ENCODE measurements at places on chromosomes 13 and 19.

DNA sequence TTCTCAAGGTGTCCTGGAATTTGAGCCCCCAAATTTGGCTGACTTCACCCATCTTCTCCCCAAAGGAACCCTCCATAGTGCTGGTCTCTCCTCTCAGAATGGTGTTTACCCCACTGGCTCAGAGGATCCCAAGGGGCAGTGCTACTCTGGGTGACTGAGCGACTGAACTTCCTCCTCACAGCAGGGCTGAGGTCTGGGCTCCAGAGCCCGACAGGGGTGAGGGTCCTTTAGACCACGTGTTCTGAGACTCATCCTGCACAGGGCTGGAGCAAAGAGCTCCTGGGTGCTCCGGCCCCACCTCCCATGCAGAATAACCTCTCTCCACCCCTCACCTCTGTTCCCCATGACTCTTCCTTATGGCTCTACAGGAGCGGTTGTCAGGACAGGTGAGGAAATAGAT, 23.2 kb upstream of the CD33 start:
- DNase-seq: no peak

- no peak for DNase-seq
Observed at GRCh38 chr19:1384085-1384462, 367 bp downstream of the NDUFS7 start.

GRCh38 chr13:106213028-106213757, 322.3 kb downstream of the EFNB2 start:
- DNase-seq: no peak

GRCh38 chr19:36488118-36488845, 1.1 kb downstream of the ZNF566 start:
- no peak for DNase-seq

DNA sequence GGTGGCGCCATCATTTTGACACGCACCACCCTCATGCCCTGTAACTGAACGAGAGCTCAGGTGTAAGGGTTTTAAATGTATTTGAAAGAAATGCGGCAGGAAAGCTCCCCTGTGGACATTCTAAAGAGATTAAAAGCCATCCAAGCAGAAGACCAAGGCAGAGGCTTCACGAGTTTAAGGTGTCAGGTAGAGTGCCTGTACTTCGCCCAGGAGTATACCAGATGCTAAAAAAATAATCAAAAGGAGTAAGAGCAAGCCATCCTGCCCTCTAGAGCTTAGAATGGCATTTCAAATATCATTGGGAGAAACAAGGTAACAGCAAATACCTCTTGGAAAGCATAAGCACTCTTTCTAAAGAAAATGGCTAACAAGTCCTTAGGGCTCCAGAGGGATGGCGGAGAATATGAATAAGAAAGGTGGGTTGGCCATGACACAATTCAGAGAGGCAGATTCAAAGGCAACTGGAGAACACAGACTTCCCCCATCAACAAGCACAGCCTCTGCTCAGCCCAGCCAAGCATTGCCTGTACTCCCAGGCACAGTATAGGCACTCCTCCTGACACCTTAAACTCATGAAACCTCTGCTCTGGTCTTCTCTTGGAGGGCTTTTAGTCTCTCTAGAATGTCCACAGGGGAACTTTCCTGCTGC, 447.6 kb downstream of the SUCLA2 start:
- no peak for DNase-seq

DNA sequence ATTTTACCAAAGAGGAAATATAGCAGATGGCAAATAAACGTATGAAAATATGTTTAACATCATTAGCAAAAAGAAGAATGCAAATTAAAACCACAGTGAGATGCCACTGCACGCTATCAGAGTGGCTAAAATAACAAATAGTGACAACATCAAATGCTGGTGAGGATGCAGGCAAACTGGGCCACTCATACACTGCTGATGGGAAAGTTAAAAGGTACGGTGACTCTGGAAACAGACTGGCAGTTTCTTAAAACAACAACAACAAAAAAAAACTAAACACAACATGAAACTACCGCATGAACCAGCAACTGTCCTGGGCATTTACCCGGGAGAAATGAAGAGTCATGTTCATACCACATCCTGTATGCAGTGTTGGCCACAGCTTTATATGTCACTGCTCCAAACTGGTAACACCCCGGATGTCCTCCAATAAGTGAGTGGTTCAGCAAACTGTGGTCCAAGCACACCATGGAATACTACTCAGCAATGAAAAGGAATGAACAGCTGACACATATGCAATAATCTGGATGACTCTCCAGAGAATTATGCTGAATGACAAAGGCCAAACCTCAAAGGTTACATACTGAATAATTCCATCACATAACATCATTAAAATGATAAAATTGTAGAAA, 22.3 kb downstream of the EPS15L1 start:
- peak; percentile 37 for DNase-seq

GRCh38 chr13:33711436-33711835, 106.5 kb upstream of the RFC3 start:
- no peak for DNase-seq

GRCh38 chr19:29690842-29691241, 24.2 kb downstream of the C19orf12 start:
- DNase-seq: peak; percentile 55

GRCh38 chr19:33267706-33268105, 34.6 kb downstream of the CEBPA start:
- no peak for DNase-seq

GRCh38 chr19:29714371-29714952, 599 bp downstream of the C19orf12 start:
- peak; percentile 50 for DNase-seq

- DNase-seq: no peak
Observed at GRCh38 chr13:70874636-70875035, 766.4 kb upstream of the KLHL1 start.

DNA sequence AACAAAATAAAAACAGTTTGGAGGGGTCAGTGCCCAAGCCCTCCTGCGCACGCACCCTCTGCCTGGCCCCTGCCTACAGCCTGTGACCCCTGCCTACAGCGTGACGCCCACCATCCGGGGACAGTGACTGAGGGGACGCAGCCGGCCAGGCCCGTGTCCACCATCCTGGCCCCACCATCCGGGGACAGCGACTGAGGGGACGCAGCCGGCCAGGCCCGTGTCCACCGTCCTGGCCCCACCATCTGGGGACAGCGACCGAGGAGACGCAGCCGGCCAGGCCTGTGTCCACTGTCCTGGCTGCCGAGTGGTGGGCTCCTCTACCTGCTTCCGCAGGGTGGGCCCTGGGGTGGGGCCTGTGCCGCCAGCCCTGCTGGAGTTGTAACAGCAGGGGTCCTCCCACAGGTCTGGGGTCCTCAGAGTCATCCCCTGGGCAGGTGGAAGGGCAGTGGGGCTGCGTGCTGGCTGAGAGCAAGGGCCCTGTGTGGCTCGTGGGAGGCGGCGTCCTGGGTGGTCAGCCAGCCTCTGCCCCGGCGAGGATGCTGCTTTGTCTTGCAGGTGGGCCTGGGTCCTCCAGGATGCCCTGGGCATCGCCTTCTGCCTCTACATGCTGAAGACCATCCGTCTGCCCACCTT, 14.3 kb downstream of the SPPL2B start:
- DNase-seq: no peak

GRCh38 chr13:51761643-51762350, 42.2 kb downstream of the DHRS12 start:
- DNase-seq: no peak

GRCh38 chr19:30085394-30085793, 143.4 kb downstream of the URI1 start:
- DNase-seq: no peak

DNA sequence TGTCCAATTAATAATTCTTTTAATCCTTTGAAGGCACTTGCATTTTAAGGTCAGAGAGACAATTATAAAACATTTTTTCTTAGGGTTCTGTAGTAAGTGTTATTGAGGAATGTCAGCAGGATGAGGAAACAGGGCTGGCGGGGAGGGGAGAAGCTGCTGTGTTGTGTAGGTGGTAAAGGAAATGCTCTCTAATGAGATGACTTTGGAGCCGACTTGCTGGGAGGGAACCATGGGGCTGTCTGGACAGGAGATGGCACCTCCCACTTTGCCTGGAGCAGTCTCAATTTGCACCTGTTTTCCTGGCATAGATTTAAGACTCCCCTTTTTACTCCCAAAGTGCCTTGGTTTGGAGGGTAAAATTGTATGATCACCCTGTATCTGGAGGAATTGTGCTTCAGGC, 230.4 kb downstream of the ATP8A2 start:
- no peak for DNase-seq

Measured in activated gamma-delta T cell treated with Interleukin-2 at 50 U/mL for 16 hours (primary cell).